ENCODE measurements at places on chromosomes 12 and 14. TPM values are rescaled to one million over a fixed set of nuclear protein-coding genes. Genes with fewer than 3 reads are reported as not detected.

- DNase-seq, result no peak
- no peak overlapping the region for H3K4me3 ChIP-seq
Measured at GRCh38 chr14:71636820-71637471, 295.3 kb upstream of the RGS6 start.

- H3K4me1 ChIP-seq, result no peaks in the 10 kb centered on the region
- no peak for DNase-seq
- H3K27ac ChIP-seq, result no peak overlapping the region
- H3K27me3 ChIP-seq, result no peaks in the 10 kb centered on the region
- H3K4me3 ChIP-seq, result no peak overlapping the region
- no peaks in the 10 kb centered on the region for H3K36me3 ChIP-seq
Measured at GRCh38 chr14:101182476-101182875, 279.0 kb upstream of the RTL1 start.

DNA sequence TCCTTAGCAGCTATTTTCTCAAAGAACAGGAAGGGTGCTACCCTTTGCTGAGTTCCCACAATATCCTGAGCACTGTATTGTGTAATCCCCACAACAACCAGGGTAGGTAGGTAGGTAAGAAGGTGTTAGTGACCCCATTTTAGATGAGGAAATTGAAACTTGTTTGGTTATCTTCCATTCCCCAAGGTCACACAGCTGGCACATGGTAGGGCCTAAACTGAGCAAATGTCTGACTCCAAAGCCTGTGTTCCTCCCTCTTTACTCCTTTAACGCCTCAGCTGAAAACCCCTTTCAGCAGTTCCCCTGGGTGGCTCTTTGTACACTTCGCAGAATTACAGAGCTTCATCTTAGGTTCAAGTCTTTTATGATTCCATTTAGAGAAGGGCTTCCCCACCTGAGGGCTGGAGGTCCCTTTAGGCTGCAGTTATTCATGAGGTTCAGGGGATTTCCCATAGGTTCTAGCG, 26.5 kb upstream of the RIC8B start:
- H3K27me3 ChIP-seq, result no peaks in the 10 kb centered on the region
- peak overlapping the region; percentile 48 for H3K27ac ChIP-seq
- peak; percentile 23 for DNase-seq
- peak overlapping the region; percentile 11 for H3K4me3 ChIP-seq
- no peaks in the 10 kb centered on the region for H3K36me3 ChIP-seq
- peaks cover 34% of the 10 kb centered on the region for H3K4me1 ChIP-seq

GRCh38 chr12:111218499-111218898, 150.4 kb downstream of the PHETA1 start:
- no peak for DNase-seq
- no peak overlapping the region for H3K4me3 ChIP-seq
- H3K4me1 ChIP-seq, result no peaks in the 10 kb centered on the region
- no peaks in the 10 kb centered on the region for H3K36me3 ChIP-seq
- H3K27me3 ChIP-seq, result no peaks in the 10 kb centered on the region

DNA sequence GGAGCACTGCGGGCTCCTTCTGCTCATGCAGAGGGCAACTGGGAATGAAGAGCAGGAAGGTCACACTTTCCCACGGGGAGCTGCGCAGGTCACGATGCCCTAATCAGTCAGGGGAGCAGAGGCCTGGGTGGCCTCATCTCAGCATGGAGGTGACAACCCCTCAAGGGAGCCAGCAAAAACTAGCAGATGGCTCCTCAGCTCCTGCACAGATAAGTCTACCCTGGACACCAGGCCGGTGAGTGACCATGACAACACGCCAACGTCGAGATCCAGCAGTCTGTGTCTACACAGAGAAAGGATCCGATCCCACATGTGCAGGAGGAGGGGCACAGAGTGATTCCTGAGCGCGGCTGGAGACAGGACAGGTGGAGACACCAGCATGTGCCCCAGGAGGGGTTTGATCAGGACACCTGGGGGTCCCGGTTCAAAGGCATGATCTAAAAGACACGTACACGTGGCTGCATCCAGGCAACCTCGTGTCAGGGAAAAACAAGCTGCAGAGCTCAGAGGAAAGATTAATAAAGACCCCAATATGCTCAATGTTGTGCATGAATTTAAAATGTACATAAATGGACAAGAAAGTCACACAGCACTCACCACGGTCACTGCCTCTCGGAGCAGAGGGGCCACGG, 153.7 kb upstream of the SFSWAP start:
- no peak overlapping the region for H3K27ac ChIP-seq
- DNase-seq, result no peak
- no peaks in the 10 kb centered on the region for H3K4me1 ChIP-seq

Gene GLIPR1L1
- not detected for total RNA-seq

GRCh38 chr14:73492043-73492552, 1.4 kb downstream of the RIOX1 start:
- no peak for DNase-seq
- peak overlapping the region; percentile 88 for H3K27ac ChIP-seq
- H3K4me1 ChIP-seq, result peaks cover 31% of the 10 kb centered on the region
- peak overlapping the region; percentile 85 for H3K4me3 ChIP-seq
